ENCODE measurements at places on chromosomes 12 and 14.

DNA sequence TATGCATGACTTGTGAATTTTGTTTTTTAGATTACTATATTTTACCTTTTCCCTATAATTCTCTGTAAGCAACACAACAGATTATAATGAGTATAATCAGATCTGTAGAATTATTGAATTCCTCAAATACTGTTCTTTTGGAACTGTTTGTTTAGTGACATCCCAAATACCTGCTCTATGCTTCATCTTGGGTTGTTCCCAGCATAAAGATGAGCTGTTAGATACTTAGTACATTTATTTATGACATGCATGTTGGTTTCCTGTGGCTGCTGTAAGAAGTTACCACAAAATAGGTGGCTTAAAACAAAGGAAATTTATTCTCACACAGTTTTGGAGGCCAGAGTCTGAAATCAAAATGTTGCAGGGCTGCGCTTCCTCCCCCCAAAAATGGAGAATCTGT lies 78.4 kb downstream of the PTPRR start:
- DNase-seq: no peak

DNA sequence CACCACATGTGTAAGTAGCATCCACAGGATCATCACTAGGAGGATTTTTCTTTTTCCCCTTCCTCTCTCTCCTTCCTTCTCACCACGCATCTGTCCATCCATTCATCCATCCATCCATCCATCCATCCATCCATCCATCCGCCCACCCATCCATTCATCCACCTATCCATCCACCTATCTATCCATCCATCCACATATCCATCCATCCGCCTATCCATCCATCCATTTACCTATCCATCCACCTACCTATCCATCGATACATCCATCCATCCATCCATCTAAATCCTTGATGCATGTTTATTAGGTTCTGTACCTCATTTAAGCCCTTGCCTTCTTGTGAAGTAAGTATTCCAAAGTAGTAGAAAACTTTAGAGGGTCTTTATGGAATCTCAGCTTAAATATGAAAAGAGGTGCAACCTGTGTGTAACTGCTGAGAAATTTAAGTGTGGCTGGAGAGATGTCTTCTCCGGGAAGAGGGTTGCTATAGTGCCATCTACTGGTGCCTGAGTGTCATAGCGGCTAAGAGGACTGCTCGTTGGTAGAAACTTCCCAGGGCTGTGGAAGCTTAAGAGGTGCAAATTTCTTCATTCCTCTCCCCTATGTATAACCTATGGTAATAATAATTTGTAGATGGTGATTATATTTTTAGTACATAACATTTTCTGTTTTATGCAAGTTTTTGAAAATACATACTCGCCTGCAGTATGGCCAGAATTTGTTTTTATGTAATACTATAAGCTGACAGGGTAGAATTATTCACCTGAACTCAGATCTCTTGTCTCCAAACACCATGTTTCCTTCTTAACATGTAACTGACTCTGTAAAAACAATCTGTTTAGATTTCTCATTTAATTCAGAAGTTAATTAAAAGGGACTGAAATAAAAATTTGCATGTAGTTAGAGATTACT lies 46.0 kb downstream of the MYO1H start:
- peak; percentile 22 for DNase-seq

DNA sequence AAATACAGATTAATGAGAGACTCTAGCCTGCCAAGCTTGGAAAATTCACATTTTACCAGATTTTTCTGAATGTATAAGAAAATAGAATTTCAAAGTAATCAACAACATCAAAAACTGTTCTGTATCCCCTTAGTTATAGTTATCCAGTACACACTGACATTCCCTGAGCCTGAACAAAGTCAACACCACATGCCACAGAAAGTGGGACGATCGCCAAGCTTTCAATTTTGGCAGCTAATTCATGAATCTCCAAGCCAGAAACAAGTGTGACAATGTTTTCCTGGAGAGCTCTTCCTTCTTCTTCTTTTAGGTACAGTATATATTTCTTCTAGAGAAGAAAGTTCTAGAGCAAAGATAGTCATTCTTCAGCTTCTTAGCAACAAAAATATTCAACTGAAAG lies 290.2 kb downstream of the PRKD1 start:
- no peak for DNase-seq

DNA sequence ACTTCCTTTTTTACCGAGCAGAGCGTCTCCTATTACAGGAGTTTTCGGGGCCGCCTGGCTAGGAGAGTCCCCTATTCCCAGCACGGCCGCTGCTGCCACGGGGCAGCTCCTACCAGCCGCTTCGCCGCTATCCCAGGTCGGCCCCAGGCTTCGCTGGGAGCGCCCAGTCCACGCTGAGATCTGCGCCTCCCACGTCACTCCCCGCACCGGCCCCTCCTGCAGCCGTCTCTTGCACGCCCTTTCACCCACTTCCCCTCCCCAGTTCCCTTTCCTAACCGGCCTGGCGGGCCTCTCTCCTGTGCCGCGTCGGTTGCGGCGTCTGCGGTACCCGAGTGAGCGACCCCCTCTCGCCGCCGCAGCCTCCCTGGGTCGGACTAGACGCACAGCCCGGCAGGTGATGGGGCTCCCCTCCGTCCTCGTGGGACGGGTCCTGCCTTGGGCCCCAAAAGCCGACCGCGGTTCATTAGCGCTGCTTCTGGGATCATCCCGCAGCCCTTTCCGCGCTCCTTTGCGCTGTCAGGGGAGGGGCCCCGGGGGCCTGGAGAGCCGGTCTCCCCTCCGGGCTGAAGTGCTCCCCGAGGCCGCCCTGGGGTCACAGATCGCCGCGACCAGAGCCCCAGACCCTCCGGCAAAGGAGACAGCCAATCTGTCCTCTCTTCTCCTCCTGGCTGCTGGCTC lies 1318.4 kb downstream of the TMEM121 start:
- peak; percentile 68 for DNase-seq

- DNase-seq: no peak
These were observed 25.3 kb downstream of the TTC8 start for GRCh38 chr14:88849716-88850115.

GRCh38 chr12:92145731-92146496 lies at the start of gene BTG1:
BTG1 (minus strand) TSS chr12:92145846; CDS start chr12:92145535, 311 bp downstream.
- DNase-seq: peak; percentile 99

- DNase-seq: no peak
These were observed 12.5 kb downstream of the SYT10 start for GRCh38 chr12:33427071-33427470.

- DNase-seq: no peak
These were observed 303.0 kb downstream of the DAD1 start for GRCh38 chr14:22285991-22286390.

DNA sequence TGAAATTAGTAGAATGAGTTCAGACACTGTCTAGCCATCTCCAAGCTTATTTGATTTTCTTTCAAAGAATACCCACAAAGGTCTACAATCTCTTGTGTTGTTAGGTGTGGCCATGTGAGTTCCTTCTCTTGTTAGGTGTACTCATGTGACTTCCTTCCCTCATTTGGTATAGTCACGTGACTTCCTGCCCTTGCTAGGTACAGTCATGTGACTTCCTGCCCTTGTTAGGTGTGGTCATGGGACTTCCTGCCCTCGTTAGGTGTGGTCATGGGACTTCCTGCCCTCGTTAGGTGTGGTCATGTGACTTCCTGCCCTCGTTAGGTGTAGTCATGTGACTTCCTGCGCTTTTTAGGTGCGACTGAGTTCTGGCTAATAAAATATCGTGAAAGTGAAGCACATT lies 179.6 kb downstream of the TMX1 start:
- DNase-seq: no peak

DNA sequence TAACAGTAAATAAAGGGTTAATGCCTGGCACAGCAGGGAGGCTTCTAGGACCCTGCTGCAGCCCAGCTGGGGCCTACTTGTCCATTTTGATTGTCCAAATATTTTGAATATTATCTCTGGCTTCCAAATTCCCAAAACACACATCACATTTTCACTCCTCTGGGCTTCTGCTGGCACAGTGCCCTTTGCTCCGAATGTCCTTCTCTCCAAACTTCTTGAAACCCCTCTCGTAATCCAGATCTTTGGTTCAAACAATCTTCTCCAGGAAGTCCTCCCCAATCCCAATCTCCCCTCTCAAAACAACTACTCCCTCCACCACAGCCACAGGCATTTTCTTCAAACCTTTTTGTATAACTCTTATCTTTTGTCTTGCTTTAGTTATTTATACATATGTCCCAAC lies 225.6 kb downstream of the PPM1H start:
- DNase-seq: no peak

DNA sequence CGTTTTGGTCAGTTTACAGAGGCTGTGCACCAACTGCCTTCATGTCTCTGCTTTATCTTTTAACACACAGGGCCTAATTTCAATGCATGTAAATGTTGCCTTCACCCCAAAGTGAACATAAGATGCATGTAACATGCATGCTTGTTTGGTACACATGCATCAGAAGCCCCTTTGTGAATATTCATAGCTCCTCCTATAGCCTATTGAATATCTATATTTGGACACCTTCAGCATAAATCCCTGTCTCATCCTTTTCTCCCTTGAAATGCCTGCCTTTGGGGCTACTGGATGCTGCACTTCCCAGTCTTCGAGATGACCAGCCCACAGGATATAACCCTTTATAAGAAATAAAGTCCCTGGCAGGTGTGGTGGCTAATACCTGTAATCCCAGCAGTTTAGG lies 57.7 kb upstream of the FAM181A start:
- no peak for DNase-seq

GRCh38 chr14:93691042-93691780 lies 97.1 kb downstream of the PRIMA1 start:
- DNase-seq: no peak

GRCh38 chr12:3269594-3269993 lies 192.4 kb downstream of the TSPAN9 start:
- no peak for DNase-seq

- DNase-seq: no peak
These were observed 22.7 kb downstream of the SNRPF start for GRCh38 chr12:95881331-95881955.

GRCh38 chr14:52068615-52069306 lies at the start of gene NID2:
NID2 (minus strand) TSS chr14:52069059; CDS start chr14:52068994, 65 bp downstream.
- peak; percentile 11 for DNase-seq

- DNase-seq: no peak
These were observed 19.7 kb upstream of the ITPK1 start for GRCh38 chr14:93135399-93135798.

DNA sequence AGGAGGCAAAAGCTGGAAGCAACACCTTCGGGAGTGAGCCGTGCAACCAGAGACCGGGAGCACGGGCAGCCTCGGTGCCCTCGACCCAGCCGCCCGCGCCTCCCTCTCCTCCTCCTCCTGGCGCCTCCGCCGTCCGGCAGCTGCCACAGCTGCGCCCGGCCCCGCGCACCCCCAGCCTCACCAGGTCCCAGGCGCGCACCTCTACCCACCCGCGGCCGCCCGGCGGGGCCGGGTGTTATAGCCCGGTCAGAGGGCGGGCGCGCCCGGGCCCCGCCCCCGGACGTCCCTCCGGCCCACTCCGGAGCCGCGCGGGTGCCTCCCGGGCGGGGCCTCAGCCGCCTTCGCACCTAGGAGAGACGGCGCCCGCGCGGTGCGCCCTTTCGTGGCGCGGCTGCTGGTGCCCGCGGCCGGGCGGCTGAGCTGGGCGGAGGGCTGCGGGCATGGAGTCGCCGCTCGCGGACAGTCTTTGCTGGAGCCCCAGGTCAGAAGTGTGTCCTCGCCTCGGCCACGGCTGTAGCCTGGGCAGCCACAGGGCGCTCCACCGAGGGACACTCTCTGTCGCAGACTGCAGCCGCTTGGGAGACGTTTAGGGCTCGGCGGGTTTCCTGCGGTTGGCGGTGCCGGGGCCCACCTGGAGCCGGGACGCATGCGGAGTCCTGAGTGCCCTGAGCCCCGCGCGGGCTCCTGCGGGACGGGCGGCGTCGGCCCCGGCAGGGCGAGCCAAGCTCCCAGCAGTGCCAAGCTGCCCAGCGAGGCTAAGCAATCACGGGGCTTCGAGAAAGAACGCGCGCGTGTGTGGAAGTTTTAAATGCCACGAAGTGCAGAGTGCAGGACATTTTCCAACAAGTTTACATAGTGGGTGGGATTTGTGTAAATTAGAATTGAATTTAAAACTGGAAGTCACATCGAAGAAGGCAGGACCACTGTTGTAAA lies at the start of gene CPM:
TSS of gene CPM (minus strand) at position 211 of the 933 bp plus-strand sequence. CDS start 334 bp downstream, outside the sequence.
- peak; percentile 72 for DNase-seq

- no peak for DNase-seq
These were observed 33.0 kb downstream of the FRMD6 start for GRCh38 chr14:51684760-51685159.

DNA sequence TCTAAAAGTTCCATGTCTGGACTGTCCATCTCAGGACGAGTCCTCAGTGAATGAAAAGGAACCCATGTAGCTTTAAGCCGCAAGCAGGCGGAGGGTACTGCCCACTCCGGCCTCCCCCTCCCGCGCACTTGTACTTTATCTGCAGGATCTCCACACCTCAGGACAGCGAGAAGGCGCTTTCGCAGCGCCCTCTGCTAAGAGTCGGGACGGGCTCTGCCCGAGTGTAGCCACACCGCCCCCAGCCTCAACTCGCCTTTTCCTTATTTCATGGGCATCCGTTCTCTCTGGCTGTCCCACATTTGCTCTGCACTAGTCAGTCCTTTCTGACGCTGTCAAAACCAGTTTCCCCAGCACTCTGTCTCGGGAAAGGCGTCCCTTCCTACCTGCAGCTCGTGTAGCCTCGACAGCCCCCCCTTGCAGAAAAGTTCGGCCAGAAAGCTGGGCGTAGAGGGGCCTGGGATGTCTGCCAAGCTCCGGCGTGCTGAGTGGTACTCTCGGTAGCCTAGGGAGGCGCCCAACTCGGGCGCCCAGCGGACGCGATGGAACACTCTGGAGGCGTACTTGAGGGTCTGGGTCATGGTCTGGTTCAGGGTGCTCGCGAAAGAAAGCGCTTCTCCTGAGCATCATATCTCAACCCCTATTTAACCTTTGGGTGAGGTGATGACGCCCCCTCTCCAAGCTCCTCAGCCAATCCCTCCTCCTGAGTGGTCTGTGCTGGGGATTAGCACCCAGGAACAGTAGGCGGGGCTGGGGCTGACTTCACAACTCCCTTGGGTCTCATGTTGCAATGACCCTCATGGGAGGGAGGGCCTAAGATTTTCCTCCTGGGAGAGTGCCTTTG lies at the start of gene CYP27B1:
TSS of gene CYP27B1 (minus strand) at position 615 of the 841 bp plus-strand sequence. CDS start at position 578, 37 bp downstream.
- no peak for DNase-seq

DNA sequence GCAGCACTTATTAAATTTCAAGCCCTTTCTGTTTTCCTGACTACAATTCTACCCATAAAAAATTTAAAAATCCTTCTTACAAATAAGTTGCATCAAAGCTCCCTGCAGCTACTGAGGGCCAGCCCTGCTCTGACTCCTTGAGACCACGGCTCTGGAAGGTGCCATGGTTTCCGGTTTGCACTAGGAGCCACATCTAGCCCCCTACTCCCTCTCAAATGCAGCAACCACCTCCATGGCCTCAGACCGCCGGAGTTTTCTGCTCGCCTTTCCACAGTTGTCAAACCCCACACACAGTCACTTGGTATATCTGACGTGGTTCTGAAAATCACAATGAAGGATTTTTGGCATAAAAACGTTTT lies 30.1 kb downstream of the P2RX4 start:
- no peak for DNase-seq

GRCh38 chr12:75913502-75914351 lies 117.8 kb downstream of the PHLDA1 start:
- DNase-seq: peak; percentile 25

DNA sequence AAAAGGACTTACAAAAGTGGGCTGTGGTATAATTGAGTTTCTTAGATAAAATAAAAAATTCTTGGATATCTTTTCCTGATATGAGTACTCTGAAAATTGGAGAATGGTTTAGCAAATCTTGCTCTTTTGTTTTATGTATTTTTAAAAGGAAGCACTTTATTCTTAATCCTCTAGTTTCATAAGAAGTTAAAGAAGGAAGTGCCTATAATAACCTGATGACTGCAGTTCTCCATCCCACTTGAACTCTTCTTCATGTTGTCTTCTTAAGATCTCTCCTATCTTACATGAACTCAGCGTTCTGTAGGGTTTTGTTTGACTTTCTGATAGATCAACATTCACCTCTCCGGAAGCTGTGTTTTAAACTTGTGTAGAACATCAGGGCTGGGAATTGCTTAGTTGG lies 271.0 kb downstream of the ERC1 start:
- no peak for DNase-seq
